SW 1271 (cell line): ENCODE measurements at places on chromosomes 3 and 15.
A peak's percentile ranks its signal among the peaks of the same experiment; 100 is the strongest.

GRCh38 chr3:127819086-127819485 lies 3.2 kb downstream of the MGLL start:
- no peak for DNase-seq

DNA sequence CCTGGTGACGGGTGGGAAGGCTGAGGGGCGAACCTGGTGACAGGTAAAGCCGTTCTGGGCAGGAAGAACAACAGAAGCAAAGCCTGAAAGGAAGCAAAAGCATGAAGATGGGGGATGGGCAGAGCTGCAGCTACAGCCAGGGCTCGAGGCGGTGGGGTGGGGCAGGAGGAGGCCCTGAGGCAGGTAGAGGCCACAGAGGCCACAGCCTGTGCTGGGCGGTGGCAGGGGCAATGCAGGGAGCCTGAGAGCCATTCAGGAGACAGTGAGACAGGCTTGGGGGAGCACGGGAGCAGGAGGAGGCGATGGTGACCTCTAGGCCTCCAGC lies 8.2 kb downstream of the PCSK6 start:
- no peak for DNase-seq

GRCh38 chr3:111482574-111482973 lies 59.4 kb upstream of the CD96 start:
- DNase-seq, result no peak

DNA sequence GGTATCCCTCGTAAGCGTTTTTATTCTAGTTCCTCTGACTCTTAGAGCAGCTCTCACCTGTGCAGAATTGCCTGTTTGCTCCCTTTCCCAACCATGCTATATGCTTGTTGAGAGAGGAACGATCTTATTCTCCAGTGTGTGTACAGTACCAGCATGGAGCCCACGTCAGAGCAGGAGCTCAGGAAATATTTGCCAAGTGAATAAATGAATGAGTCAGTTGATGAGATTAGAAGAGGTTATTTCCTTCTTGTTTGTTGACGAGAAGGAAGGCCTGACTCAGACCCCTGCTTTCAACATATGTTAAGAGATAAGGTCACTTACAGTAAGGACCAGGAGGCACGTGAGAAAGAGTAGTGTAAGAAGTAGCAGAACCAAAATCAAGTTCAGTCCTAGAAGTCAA lies 106.3 kb upstream of the ABHD17C start:
- DNase-seq, result peak; percentile 72
